ENCODE measurements at places on chromosomes 6 and 20. TPM values are rescaled to one million over a fixed set of nuclear protein-coding genes. Genes with fewer than 3 reads are reported as not detected.

The WFDC10B gene
- not detected for total RNA-seq

- peak; percentile 17 for DNase-seq
- H3K27ac ChIP-seq, result 0 out of 2 replicates have a peak overlapping the region, but pooled peaks have one; percentile 54
- H3K4me1 ChIP-seq, result no peaks in the 10 kb centered on the region
- no peaks in the 10 kb centered on the region for H3K36me3 ChIP-seq
- H3K4me3 ChIP-seq, result peak overlapping the region; percentile 75
Observed at GRCh38 chr6:121436274-121436857, 920 bp downstream of the GJA1 start.

- no peak overlapping the region for H3K27ac ChIP-seq
- H3K4me3 ChIP-seq, result no peak overlapping the region
- H3K27me3 ChIP-seq, result no peaks in the 10 kb centered on the region
- H3K4me1 ChIP-seq, result no peaks in the 10 kb centered on the region
Observed at GRCh38 chr6:72886170-72886569, 264.3 kb downstream of the KCNQ5 start.

- no peaks in the 10 kb centered on the region for H3K27me3 ChIP-seq
- no peaks in the 10 kb centered on the region for H3K36me3 ChIP-seq
- H3K4me3 ChIP-seq, result no peak overlapping the region
- no peak for DNase-seq
- peaks cover 25% of the 10 kb centered on the region for H3K4me1 ChIP-seq
Observed at GRCh38 chr20:53846640-53847039, 223.8 kb downstream of the BCAS1 start.

DNA sequence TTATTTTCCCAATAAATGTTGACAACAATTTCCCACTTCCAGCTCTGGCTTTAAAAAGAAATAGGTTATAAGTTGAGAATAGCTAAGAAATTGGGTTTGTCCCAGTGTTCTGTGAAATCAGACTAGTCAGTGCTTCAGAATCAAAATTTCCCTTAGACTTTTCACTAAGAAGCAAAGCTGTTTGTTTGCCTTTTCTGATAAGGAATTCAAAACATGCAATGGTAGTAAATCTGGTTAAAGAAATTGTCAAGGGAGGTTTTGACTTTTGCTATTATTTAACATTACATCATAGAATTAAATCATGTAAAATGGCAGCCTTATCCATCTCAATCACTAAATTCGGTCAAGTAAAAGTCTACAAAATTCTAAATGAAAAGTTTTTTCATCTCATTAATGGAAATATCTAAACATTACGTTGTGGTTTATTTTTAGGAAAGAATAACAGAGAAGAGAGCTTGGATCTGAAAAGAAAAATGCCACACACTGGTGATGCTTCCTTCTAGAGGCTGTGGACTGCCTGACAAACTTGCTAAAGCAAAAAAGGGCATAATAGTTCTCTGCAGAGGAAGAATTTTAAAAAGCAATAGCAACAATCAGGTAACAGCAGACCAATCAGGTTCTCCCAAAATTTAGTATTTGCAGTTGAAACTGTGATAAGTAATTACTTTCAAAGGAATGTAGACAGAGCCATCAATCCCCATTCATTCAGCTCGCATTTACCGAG, 36.4 kb downstream of the PLAGL1 start:
- no peaks in the 10 kb centered on the region for H3K27me3 ChIP-seq
- no peaks in the 10 kb centered on the region for H3K36me3 ChIP-seq
- no peak overlapping the region for H3K4me3 ChIP-seq
- H3K27ac ChIP-seq, result no peak overlapping the region
- DNase-seq, result no peak

The SRXN1 gene
- 99.3 TPM for total RNA-seq

GRCh38 chr6:170279977-170280688, 10.7 kb downstream of the DLL1 start:
- peak; percentile 65 for DNase-seq
- peak overlapping the region; percentile 73 for H3K4me3 ChIP-seq
- no peaks in the 10 kb centered on the region for H3K27me3 ChIP-seq
- 0 out of 2 replicates have a peak overlapping the region, but pooled peaks have one; percentile 17 for H3K27ac ChIP-seq
- peaks cover 18% of the 10 kb centered on the region for H3K4me1 ChIP-seq

DNA sequence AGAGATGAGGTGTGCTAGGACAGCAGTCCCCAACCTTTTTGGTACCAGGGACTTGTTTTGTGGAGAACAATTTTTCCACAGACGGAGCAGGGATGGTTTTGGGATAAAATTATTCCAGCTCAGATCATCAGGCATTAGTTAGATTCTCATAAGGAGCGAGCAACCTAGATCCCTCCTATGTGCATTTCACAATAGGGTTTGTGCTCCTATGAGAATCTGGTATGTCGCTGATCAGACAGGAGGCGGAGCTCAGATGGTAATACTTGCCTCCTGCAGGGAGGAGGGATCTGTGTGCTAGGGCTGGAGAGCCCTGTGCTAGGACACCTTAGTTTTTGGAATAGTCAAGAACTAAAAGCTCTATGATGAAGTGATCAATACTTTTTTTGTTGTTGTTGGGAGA, 2.5 kb downstream of the SMIM13 start:
- peaks cover 3% of the 10 kb centered on the region for H3K36me3 ChIP-seq
- peak; percentile 32 for DNase-seq
- H3K4me1 ChIP-seq, result peaks cover 18% of the 10 kb centered on the region
- peak overlapping the region; percentile 96 for H3K4me3 ChIP-seq
- no peak overlapping the region for H3K27ac ChIP-seq

- no peak overlapping the region for H3K4me3 ChIP-seq
- H3K27me3 ChIP-seq, result peaks cover 50% of the 10 kb centered on the region
- H3K27ac ChIP-seq, result no peak overlapping the region
Observed at GRCh38 chr6:13194852-13195251, 133.5 kb downstream of the TBC1D7 start.

- H3K4me3 ChIP-seq, result no peak overlapping the region
- peaks cover 70% of the 10 kb centered on the region for H3K27me3 ChIP-seq
- H3K36me3 ChIP-seq, result no peaks in the 10 kb centered on the region
- no peak for DNase-seq
Observed at GRCh38 chr20:44809380-44810060, 826 bp downstream of the RIMS4 start.

The TFAP2A gene
- total RNA-seq, result 29.4 TPM

GRCh38 chr6:121971931-121972335, 427.5 kb upstream of the HSF2 start:
- DNase-seq, result no peak
- no peaks in the 10 kb centered on the region for H3K4me1 ChIP-seq
- no peak overlapping the region for H3K27ac ChIP-seq
- H3K27me3 ChIP-seq, result no peaks in the 10 kb centered on the region
- H3K36me3 ChIP-seq, result no peaks in the 10 kb centered on the region
- no peak overlapping the region for H3K4me3 ChIP-seq

The NT5E gene
- 15.8 TPM for total RNA-seq

DNA sequence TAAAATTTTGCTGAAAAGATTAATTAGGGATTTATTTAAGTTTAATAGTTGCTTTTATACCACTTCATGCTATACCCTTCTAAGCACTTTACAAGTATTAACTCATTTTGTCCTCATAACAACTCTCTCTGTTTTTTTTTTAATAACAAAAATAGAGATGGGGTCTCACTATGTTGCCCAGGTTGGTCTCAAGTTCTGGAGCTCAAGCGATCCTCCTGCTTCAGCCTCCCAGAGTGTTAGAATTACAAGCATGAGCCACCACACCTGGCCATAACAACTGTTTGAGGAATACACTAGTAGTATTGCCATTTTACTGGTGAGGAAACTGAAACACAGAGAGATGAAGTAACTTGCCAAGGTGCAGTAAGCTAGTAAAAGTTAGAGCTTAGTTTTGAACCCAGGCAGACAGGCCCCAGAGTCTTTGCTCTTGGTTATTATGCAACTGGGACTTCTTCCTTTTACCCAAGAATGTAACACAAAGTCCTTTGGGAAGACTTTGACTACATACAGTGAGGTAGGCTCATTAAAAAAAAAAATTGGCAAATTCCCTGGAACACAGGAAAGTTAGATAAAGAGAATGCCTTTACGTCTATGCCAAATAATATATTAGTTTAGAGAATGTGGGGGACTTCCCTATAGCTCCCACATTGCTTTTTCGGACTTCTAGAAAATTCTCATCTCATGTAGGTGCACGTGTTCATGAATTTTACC, 11.4 kb downstream of the ANKS1A start:
- no peak overlapping the region for H3K4me3 ChIP-seq
- peaks cover 11% of the 10 kb centered on the region for H3K4me1 ChIP-seq
- no peak overlapping the region for H3K27ac ChIP-seq
- H3K36me3 ChIP-seq, result no peaks in the 10 kb centered on the region
- H3K27me3 ChIP-seq, result no peaks in the 10 kb centered on the region

DNA sequence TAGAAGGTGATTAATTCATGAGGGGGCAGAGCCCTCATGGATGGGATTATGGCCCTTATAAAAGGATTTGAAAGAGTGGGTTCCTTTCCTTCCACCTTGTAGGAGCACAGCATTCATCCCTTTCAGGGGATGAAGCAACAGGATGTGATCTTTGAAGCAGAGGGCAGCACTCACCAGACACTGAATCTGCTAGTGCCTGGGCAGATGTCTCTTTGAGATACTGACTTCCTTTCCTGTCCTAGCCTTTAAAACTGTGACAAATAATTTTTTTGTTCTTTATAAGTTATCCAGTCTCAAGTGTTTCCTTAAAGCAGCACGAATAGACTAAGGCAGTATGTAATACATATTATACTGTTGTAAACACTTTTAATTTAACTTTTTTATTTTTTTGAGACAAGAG, 538.6 kb upstream of the RNF217 start:
- H3K36me3 ChIP-seq, result no peaks in the 10 kb centered on the region
- no peak for DNase-seq
- no peak overlapping the region for H3K27ac ChIP-seq
- no peaks in the 10 kb centered on the region for H3K27me3 ChIP-seq

The CPNE5 gene
- 0.29 TPM for total RNA-seq

DNA sequence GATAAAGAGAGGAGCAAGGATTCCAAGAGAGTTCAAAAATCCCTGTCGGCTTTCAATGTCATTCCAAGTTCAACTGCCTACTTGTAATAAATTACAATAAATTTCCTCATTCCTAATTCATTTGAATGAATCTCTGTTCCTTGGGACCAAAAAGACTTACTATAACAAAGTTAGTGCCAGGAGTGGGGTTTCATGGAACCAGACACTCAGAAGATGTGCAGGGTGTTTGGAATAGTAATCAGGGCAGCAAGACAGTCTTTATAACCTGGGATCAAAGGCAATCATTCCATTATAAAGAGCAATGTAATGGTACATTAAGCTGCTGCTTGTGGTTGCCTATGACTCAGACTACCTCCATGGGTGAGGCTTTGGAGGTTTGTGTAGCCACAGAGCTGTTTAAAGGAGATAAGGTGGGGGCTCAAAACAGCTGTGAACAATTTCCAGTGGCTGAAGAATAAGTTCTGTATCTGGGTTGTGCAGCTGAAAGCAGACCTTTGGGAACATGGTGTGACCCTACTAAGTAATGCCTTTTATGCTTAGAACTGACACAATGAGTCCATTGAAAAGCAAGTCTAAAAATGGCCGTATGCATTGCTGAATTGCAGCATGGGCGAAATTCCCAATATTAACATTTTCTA, 159.9 kb downstream of the LINC00237 start:
- no peak for DNase-seq
- no peaks in the 10 kb centered on the region for H3K4me1 ChIP-seq
- no peak overlapping the region for H3K27ac ChIP-seq
- H3K27me3 ChIP-seq, result 0 out of 2 replicates have a peak, but pooled peaks cover 2% of the 10 kb centered on the region
- H3K4me3 ChIP-seq, result no peak overlapping the region

DNA sequence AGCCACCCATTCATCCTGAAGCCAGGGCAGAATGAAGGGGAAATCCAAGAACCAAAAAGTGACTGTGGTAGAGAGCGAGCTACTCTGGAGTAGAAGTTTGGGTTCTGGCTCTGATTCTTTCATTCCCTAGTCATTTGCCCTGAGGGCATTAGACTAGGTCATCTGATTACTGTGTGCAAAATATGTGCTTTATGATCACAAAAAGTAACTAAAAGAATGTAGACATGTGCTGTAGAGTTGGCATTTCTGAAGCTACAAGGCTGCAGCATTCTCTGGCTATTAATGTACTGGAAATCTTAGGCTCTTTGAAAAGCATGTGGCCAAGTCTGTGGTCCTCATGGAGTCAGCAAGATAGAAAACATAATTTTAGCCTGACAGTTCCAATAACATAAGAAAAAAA, 94.2 kb downstream of the TBC1D7 start:
- no peak overlapping the region for H3K4me3 ChIP-seq
- no peak overlapping the region for H3K27ac ChIP-seq
- H3K27me3 ChIP-seq, result peaks cover 52% of the 10 kb centered on the region
- DNase-seq, result peak; percentile 27
- H3K36me3 ChIP-seq, result no peaks in the 10 kb centered on the region
- no peaks in the 10 kb centered on the region for H3K4me1 ChIP-seq

- no peaks in the 10 kb centered on the region for H3K36me3 ChIP-seq
- peaks cover 15% of the 10 kb centered on the region for H3K27me3 ChIP-seq
- H3K4me1 ChIP-seq, result no peaks in the 10 kb centered on the region
- no peak overlapping the region for H3K27ac ChIP-seq
- no peak overlapping the region for H3K4me3 ChIP-seq
Observed at GRCh38 chr20:61311656-61312387, 59.8 kb downstream of the CDH4 start.

DNA sequence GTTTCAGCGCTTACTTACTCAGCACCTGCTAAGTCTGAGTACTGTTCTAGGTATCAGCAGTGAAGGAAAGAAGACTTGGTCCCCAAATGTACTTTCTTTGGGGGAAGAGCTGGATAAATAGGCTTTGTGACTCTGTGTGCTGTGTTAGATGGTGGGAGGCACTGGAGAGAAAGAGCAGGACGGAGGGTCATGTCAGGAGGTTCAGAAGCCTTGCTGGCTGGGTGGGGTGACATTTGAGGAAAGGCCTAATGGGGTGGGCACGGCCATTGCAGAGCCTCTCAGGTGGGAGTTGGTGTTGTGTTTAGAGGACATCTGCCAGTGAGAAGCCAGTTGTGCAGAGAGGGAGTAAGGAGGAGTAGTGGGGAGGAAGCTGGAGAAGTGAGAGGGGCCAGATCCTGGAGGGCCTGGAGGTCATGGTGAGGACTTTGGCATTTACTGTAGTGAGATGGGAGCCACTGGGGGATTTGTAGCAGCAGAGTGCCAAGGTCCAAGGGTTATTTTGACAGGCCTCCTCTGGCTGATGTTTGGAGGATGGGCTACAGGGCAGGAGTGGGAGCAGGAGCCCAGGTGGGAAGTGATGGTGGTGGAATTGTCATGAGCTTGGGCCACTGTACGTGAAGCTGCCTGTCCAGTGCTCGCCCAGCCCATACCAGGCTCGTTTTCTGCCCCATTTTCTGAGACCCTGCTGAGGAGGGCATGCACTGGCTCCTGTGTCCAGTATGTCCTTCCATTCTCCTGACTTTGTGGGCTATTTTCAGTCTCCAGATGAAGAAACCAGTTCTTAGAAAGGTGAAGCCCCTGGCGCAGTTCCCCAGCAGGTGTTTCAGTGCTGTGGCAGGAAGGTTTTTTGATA, 886 bp downstream of the SDCBP2 start:
- no peak for DNase-seq
- peaks cover 67% of the 10 kb centered on the region for H3K4me1 ChIP-seq
- peak overlapping the region; percentile 92 for H3K27ac ChIP-seq
- H3K4me3 ChIP-seq, result peak overlapping the region; percentile 54
- H3K36me3 ChIP-seq, result peaks cover 7% of the 10 kb centered on the region

The GID8 gene
- 47.5 TPM for total RNA-seq

The DLK2 gene
- 1.4 TPM for total RNA-seq

The MGME1 gene
- total RNA-seq, result 15.1 TPM

Measured in PC-3 (cell line).